WERI-Rb-1 (cell line): ENCODE measurements at places on chromosomes 6 and 20.

DNA sequence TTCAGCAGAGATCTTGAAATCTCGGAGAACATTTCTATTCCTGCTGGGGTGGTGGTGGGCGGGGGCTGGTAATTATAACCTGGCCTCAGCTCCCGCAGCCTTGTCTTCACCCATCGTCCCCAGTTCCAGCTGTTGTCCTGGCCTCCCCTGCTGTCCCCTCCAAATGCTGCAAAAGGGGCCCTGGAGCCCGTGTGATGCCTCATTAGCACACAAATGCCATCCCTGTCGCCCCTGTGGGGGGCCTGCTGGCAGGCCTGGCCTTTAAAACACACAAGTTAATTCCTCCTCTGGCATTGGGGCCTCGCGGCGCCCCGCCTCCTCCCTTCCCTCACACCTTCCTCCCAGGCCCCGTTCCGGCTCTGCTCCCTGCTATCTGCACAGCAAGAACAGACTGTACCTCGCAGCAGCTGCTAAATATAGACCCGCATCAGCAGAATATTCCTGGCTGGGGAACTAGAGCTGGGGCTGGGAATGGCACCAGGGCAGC, 85.7 kb downstream of the CDH22 start:
- DNase-seq: no peak

DNA sequence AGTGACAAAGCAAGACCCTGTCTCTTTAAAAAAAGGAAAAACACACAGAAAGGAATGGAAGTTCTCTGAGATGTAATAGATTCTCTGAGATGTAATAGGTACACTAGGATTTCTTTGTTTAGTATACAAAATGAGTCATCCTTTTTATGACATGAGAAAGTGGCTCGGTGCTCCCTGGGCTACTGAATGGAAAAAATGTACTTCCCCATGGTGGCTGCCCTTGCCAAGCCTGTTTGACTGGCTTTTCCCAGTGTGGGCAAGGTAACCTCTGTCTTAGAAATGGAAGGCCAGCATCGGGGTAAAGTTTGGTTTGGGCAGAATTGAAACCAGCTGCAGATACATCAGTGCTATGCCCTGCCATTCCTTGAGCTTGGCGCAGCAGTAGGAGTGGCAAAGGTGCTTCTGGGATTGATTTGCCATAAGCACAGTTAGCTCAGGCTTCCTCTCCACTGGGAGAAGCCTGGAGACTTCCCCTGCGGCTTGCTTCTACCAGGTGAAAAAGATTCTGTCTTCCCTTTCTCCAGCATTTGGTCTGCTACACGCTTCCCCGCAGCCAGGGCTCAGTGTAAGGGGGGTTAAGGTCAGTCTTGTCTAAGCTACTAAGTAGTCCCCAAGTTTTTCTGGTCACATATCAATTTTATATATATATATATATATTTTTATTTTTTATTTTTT, 24.5 kb downstream of the ARFGEF2 start:
- DNase-seq: no peak

DNA sequence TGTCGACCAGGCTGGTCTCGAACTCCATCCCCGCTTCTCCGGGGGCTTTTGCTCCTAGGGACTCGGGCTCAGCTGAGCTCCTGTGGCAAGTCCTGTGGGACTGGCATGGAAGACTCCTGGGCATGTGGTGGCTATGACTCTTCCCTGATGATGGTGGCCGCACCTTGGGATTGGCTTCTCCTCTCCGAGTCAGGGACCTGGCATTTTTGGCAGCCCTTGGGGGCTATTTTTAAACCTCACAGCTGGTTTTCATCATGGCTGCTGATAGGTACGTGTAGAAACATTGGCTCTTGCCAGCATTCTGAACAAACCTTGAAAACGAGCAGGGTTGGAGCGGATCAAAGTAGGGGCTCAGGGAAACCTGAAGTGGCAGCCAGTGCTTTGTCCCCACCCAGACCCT, 54.1 kb downstream of the RBM38 start:
- DNase-seq: no peak

GRCh38 chr6:113489952-113490746, 367.0 kb upstream of the MARCKS start:
- DNase-seq: no peak

DNA sequence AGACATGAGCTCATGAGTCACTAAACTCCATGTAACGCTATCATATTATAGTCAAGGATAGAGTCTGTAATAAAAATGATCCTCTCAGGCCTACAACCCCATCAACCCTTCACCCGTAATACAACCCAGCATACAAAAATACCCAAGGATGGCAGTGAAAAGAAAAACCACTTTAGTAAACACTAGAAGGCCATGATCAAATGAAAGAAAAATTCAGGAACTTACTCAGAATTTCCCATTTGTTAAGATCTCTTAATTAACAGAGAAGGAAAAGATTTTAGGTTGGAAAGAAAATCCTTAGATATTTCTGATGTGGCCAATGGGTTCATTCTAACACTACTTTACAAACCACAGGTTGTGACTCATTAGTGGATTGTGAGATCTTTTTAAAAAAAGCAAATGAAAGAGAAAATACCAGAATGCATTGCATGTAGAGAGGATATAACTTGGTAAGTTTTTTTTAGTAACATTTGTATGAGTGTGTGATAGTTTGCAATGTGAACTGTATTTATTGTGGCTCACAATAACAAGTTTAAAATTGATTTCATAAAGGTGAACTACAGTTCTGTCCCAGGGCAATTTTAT, 8.0 kb upstream of the UBE2J1 start:
- DNase-seq: no peak

GRCh38 chr6:4973982-4974745, 29.7 kb downstream of the RPP40 start:
- peak; percentile 56 for DNase-seq

DNA sequence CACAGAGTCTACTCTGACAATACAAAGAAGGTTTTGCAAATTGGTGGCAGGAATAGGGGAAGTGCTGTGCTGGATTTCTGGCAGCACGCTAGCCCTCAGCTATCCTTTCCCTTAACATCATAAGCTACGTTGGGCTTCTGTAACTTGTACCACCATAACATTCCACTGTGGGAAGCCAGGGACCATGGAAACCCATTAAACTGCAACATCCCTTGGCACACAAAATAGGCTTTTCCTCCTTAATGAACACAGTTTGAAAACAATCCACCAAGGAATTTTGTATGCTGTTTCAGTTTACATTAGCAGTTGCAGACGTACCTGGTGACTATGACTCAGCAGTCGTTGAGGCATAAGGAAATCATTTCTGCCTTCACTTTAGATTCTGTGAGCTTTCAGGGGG, 203.9 kb upstream of the RAB32 start:
- DNase-seq: no peak

DNA sequence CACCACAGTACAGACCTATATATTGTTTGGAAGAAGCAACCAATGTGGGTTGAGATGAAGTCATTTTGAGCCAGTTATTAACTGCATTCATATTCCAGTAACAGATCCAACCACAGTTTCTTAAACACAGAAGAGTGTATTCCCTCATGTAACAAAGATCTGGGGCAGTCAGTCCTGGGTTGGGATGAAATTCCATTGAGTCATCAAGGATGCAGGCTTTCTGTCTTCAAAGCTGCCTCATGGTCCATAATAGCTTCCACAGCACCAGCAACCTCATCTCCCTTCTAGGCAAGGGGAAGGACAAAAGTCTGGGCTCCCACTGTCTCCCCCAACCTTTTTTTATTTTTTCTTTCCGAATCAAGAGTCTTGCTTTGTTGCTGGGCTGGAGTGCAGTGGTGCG, 2.9 kb upstream of the SOD2 start:
- no peak for DNase-seq

DNA sequence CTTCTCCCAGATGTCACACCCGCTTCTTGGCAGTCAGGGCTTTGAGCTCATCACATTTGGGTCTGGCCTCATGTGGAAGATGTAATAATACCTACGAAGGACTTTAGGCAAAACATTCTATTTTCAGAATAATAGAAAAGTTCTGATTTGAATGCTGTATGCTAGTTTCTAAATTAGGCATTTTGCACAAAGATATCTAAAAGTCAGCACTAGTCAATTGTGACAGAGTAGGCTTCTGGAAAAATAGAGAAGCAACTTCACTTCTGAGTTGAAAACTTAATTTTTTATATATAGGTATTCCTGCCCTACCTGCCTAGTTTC, 38.3 kb upstream of the CD2AP start:
- DNase-seq: no peak

GRCh38 chr20:45991616-45992015, 17.1 kb upstream of the MMP9 start:
- no peak for DNase-seq

DNA sequence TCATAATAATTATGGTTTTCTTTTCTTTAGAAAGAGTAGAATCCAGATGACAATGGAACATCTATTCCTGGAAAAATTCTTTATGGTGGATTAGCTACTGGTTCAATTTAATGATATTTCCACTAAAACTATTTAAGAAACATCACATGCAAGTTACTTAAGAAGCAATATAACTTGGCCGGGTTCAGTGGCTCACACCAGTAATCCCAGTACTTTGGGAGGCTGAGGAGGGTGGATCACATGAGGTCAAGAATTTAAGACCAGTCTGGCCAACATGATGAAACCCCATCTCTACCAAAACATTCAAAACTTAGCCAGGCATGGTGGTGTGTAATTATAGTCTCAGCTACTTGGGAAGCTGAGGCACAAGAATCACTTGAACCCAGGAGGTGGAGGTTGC, 65.9 kb upstream of the SMLR1 start:
- no peak for DNase-seq

GRCh38 chr6:144728804-144729203, 443.7 kb downstream of the UTRN start:
- DNase-seq: no peak

GRCh38 chr6:131532580-131533039, 40.4 kb upstream of the ARG1 start:
- DNase-seq: no peak

- no peak for DNase-seq
Measured at GRCh38 chr6:38307740-38308139, 332.0 kb downstream of the BTBD9 start.

- DNase-seq: no peak
Measured at GRCh38 chr6:11979866-11980265, 32.2 kb upstream of the HIVEP1 start.

GRCh38 chr6:144397141-144397540, 112.0 kb downstream of the UTRN start:
- no peak for DNase-seq

DNA sequence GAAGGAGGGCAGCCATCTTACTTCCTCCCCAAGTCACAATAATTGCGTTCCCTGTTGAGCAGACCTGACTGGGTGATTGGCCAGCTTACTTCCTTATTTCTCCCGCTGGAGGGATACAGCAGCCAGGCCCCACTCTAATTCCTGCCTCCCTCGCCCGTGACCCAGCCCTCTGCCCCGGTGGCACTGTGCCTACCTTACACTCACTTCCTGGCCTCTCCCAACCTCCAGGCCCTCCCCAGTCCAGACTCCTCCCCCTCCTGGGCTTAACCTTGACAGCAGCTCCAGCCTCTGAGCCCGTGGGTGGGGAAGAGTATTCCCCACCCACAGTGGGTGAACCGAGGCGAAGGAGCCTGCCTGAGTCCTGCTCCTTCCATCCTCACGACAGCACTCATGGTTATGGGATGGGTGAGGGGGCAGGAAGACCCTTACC, 3.0 kb downstream of the BAK1 start:
- DNase-seq: no peak

- no peak for DNase-seq
Measured at GRCh38 chr6:93219447-93219846, 199.9 kb downstream of the EPHA7 start.

DNA sequence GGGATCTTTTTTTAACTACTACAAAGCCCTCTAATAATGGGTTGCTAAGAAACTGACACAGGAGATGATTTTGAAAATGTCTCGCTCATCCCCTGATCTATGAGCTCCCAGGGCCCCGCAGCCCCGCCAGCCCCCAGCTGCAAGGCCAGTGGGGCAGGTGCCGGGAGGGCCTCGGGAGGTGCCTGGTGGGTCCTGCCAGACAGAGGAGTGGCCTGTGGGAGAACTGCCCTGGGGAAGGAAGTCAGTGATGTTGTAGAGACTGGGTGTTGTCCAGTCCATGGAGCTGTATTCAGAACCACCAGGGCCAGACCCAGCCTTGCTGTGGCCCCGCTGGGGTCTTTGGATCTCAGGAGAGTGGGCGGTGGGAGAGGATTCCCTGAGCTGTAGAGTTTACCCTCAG, 258.7 kb downstream of the TAF4 start:
- DNase-seq: no peak

DNA sequence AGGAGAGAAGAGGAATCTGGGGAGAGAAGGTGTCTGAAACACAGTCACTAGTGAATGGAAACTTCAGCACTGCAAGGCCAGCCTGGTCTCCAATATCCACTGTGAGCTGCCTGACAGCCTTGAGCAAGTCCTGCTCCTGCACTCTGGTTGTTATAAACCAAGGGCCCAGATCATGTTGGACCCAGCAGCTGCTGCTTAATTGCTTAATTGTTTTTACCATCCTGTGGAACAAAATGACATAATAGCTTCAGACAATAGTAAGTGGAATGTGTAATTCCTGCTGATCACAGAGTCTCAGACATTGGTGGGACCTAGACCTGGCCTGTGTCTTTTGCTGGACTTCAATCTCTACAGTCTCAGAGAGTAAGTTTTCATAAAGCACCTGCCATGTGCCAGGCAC, 833.7 kb downstream of the TFAP2A start:
- DNase-seq: no peak

DNA sequence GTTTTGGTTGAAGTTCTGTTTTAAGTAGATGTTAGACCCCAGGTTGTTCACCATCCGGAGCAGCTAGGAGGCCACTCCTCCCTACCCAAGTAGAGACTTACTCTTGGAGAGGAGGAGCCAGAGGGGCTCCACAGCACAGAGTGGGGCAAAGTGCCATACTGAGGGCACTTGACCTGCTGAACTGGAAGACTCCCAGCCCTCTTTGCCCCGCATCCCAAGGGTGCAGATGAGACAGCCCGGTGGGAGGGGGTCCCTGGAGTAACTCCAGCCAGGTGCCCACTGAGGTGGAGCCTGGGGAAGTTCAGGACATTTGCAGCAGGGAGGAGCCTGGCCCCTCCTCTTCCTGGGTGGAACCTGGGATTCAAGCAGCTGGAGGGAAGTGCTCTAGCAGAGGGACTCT, 102.1 kb upstream of the GPR6 start:
- DNase-seq: no peak
